Umbilical cord (tissue), 2 donors: ENCODE measurements at places on chromosomes 5 and 9.
A peak's percentile ranks its signal among the peaks of the same experiment; 100 is the strongest.

- DNase-seq = no peak
Observed at GRCh38 chr5:106451998-106452397, 1218.7 kb downstream of the EFNA5 start.

DNA sequence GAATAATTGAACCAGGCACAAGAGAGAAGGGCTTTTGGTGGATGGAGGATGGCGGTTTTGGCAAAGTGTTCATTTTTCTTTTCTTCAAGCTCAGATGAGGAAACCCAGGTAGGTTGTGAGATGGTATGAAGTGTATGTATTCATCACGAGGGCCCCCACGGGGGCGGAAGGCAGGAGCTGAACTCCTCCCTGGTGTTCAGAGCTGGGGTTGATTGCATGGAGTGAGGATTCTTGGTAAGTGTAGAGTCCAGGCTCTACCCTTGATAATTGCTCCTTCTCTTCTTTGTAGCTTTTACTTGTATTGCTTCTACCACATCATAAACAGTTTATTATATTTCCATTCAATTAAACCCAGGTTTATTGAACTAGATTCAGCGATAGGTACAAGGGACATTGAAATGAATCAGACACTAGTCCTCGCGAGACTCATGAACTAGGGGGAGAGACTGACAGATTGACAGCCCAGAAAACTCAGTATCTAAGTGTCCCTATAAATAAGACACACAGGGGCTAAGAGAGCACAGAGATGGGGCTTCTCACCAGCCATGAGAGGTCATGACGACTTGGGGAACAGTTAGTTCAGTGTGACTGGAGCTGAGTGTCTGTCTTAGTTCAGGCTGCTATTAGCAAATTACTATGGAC is 116.7 kb upstream of the KLF4 start:
- DNase-seq = no peak

- no peak for DNase-seq
Observed at GRCh38 chr5:95358320-95358719, 32.8 kb upstream of the FAM81B start.

DNA sequence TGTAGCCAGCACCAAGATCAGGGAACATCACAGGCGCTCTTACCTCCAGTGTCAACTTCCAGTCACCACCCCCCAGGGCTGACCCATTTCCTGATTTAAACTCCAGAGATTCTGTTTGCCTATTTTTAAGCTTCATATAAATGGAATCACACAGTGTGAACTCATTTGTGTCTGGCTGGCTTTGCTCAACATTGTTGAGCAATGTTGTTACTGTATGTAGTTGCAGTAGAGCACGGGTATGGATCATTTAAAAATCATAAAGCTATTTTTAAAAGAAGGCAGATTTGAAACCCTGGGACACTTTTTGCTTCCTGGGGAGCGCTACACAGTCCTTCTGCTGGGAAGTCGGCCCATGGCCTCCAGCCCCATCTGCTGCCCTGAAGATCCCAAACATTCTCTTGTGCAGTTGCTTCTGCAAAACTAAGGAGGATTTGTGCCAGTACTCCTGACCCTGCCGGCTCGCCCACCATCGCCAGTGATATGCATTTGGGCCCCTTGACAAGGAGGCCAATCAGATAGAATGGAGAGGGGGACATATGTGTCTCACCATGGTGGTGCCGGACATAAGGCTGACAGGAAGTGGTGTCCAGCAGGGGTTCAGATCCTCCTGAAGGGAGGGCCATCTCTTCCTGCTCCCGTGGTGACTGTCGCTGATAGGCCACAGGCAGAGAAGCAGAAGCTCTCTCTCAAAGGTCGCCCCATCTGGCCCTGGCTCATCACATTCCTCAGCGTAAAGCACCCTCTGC is 13.3 kb downstream of the DCANP1 start:
- DNase-seq = peak; percentile 82

DNA sequence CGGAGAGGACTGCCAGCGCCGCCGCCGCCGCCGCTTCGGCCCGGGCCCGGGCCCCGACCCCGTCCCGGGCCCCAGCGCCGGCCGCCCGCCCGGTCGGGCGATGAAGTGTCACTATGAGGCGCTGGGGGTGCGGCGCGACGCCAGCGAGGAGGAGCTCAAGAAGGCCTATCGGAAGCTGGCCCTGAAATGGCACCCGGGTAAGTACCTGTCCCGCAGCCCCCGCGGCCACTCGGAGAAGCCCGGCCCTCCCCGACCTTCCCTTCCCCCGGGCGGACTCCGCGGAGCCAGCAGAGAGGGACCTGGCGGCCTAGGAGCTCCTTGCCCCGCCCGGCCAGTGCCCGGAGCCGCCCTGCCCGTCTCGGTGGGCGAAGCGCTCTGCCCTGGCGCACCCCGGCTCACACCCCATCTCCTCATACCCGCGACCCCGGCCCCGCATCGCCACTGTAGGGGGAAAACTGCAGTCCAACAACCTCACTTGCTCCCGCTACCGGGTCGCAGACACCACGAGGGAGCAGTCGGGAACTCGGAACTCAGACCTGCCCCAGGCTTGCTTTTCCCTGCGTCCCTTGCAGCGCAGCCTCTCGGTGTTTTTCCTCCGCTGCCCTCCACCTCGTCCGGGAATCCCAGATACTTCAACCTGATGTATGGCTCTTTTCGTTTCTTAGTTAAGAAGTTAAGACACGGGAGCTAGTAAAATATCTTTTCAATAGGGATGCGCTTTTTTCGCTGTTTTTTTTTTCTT is 532 bp downstream of the DNAJC21 start:
- DNase-seq = peak; percentile 86

DNA sequence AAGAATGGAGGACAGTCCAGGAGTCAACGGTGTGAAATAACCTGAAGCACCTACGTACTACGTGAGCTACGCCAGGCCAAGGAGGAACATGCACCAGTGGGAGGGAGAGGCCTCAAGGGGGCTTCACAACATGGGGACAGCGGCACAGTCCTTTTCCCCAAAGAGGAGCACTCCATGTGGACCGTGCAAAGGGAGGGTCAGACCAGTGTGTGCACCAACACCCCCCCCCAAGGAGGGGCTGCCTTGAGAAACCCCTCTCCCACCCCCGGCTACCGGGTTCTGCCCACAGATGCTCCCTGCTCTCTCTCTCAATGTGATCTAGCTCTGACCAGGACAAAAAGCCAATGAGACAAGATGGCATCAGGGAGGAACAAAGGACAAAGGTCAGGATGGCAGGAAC is 68.6 kb downstream of the PRRT1B start:
- DNase-seq = no peak

- no peak for DNase-seq
Observed at GRCh38 chr9:6695121-6695814, 49.7 kb upstream of the GLDC start.
